OCI-LY7 (cell line): ENCODE measurements at places on chromosomes 1 and 21.

GRCh38 chr1:162699366-162699765 is 67.1 kb downstream of the DDR2 start:
- no peak for DNase-seq

DNA sequence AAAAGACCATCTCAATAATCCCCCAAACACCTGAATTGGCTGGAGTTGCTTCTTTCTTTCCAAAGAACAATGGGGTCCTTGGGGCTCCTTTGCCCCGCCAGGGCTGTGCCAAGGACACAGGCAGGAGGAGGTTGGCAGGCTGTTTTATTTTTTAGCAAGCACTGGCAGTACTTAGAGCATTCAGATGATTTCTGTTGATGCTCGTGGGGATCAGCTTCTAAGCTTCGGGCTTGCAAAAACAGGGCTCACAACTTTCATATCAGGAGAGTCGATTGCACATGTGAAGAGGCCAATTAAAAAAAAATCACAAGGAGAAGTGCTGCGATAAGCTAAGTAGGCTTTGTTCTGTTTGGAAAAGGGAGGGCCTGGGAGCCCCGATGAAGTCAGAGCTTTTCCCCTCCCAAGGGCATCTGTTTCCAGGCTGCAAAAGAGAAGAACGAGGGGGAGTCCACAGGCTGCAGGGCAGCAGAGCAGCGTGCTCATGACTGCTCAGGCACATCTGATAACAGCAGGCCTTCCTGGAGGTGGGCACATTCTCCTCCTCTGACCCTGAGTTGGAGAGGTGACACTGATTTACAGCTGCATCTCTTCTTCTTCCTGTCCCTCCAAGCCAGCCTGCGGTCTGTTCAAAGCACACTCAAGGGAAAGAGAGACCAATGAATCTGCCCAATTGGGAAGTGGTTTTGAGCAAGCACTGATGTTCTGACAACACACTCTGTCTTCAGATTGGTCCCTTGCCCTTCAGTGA is 27.3 kb upstream of the BCAR3 start:
- DNase-seq: peak; percentile 62

DNA sequence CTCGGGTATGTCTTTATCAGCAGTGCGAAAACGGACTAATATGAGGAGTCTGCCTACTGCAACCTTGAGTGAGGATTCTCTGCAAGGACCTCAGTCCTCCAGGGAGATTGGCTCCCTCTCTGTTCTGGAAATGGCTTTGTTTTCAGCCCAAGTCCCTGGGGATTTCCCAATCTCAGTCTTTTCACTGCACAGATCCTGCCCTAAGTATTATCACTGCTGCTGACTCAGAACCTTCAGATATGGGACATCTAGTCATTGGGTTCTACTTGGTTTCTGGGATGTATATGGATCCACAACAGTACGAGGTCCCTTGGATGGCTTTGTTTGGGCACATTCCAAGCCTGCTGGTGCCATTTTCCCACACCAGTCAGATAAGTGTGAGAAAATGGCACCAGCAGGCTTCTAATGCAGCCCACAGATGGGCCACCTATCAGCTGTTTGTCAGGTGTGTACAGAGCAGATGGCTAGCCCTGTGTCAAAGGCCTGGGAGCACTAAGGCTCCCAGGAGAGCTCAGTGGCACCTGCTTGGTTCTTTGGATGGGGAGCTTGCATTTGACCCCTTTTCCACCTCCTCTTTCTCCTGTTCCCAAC is 27.4 kb downstream of the ELF3 start:
- no peak for DNase-seq

GRCh38 chr1:154351363-154352068 is 26.2 kb downstream of the ATP8B2 start:
- DNase-seq: no peak

- no peak for DNase-seq
These were observed 6.4 kb upstream of the WNT3A start for GRCh38 chr1:228000416-228000815.

DNA sequence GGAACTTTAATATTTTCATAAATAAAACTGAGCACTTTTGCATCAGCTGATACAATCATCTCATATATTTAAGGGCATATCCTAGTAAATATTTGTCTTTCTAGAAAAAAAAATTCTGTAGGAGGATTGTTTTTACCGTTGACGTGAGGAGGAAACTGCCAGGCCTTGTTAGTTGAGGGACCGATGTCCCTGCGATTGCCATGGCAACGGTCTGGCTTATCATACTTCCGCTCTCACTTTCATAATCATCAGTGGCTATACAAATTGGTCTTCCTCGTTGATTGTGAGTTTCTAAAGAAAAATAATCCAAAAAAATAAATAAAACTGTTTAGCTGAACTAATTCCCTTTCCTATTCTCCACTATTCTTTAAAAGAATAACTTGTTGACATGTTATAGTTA is 69.3 kb upstream of the ANGPTL3 start:
- no peak for DNase-seq

DNA sequence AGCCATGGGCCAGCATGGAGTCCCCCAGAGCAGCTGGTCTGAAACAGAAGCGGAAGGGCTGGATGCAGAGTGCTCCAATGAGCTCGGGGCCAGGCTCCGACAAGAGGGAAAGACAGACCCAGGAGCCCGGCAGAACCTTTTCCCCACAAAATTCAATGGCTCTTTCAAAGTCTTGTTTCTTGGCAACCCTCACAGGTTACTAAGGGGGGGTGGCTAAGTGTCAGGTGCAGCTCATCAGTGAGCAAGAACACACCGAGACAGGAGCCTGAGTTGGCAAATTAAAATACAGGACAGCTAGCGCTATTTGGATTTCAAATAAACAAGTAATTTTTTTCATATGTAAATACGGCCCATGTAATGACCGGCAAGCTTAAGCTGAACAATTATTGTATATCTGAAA is 27.3 kb downstream of the PGBD5 start:
- no peak for DNase-seq

- no peak for DNase-seq
These were observed 30.0 kb downstream of the TMCC2 start for GRCh38 chr1:205257735-205258134.

DNA sequence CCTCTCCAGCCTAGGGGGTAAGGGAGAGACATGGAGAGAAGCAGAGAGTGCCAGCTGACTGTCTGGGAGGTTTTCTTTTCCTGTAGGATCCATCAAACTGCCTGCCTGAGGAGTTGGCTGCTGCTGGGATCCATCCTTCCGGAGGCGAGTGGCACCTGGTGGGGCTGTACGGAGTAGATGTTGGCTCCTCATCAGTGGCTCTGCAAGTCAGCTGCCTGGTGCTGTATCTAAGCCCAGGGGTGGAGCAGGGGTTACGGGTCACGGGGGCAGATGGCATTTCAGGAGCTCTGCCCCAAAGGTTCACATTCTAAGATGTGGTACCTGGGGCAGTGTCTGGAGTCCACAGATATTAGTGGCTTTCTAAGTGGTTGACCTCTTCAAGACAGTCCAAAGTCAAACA is 128.0 kb downstream of the ACTL8 start:
- no peak for DNase-seq

DNA sequence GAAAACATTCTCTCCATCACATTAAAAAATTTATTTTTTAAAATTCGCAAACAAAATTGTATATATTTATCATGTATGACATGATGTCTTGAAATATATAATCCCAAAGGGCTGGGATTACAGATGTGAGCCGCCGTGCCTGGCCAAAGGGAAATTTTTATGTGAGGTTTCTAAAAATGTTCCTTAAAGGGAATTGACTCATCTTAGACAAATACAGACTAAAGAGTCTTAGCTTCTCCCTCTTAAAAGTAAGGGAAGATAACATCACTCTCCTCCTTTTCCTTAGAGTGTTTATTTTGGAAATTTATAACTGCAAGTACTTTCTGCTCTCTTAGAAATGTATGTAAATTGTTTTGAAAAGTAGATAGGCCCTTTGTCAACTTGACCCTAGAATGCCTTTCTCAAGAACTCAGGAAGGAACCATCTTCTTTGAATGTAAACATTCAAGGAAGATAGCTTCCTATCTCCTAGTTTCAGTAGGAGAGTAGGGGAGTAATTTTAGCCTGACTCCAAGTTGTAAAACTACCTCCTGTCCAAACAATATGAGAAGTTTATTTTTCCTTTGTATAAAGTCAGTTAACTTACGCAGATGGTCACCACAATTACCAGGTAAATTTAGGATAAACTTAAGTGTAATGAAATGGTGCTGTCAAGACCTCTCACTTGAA is 59.5 kb downstream of the C21orf91 start:
- DNase-seq: no peak

- DNase-seq: no peak
These were observed at the start of gene DAB1 for GRCh38 chr1:57423656-57424211. DAB1 (minus strand) TSS chr1:57424060; CDS start chr1:57291030, 133,030 bp downstream.

- no peak for DNase-seq
These were observed at the start of gene TGFB2 for GRCh38 chr1:218344814-218345672. TGFB2 (plus strand) TSS chr1:218345336; CDS start chr1:218346702, 1,366 bp downstream.

GRCh38 chr1:228066891-228067654 is 15.4 kb upstream of the ARF1 start:
- no peak for DNase-seq

- DNase-seq: no peak
These were observed 13.2 kb downstream of the AMPD2 start for GRCh38 chr1:109632671-109633346.

DNA sequence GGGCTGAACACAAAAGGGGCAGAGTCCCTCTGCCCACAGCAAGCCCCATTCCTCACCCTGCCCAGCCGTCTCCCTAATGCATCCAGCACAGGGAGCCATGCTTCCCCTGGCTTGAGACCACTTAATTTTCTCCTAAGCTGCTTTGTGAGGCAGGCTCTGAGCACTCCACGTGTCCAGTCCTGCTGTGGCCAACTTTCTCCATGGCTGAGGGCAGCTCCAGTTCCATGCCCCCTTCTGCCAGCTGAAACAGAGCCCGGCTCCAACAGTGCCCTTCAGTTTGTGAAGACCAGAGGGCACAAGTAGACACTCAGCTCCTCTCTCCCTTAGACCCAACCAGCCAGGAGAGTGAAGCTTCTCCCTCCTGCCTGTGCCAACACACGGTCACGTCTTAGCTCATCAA is 33.8 kb downstream of the PLEKHA6 start:
- DNase-seq: no peak

DNA sequence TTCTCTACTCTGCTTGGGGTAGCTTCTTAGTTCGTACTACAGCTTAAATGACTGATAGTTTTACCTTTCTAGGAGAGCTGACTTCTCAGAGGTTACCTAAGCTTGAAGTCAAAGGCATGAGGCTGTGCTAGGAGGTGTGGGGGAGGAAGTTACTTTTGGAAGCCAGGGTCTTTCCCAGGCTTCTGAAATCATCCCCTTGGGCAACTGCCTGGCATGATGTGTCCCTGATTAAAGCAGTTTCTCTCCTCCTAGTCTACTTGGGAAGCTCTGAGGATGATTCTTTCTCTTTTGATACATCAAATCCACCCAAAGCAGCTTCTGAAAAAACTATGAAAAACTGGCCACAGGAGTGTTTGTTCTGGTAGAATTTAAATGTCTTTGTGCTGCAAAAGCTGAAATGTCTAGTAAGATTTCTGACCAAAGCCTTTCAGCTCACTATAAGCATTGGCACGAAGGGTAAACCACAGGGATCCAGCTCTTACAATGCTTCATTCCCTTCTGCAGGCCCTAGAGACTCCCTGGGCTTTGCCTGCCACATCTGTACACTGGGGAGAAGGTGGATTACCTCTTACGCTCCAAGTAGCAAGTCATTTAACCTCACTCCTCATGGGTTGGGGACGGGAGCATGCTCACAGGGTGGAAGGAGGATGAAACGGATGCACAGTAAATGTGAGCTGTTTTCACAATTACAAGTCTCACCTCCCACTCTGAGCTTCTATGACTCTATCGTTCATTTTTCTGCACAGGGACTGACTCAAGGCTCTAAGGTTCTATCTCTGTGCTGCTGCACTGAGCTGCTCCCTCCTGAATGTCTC is 59.6 kb downstream of the RUNX1 start:
- DNase-seq: no peak

GRCh38 chr1:31617218-31617915 is at the start of gene HCRTR1:
HCRTR1 (plus strand) TSS chr1:31617689; CDS start chr1:31619193, 1,504 bp downstream.
- DNase-seq: no peak

DNA sequence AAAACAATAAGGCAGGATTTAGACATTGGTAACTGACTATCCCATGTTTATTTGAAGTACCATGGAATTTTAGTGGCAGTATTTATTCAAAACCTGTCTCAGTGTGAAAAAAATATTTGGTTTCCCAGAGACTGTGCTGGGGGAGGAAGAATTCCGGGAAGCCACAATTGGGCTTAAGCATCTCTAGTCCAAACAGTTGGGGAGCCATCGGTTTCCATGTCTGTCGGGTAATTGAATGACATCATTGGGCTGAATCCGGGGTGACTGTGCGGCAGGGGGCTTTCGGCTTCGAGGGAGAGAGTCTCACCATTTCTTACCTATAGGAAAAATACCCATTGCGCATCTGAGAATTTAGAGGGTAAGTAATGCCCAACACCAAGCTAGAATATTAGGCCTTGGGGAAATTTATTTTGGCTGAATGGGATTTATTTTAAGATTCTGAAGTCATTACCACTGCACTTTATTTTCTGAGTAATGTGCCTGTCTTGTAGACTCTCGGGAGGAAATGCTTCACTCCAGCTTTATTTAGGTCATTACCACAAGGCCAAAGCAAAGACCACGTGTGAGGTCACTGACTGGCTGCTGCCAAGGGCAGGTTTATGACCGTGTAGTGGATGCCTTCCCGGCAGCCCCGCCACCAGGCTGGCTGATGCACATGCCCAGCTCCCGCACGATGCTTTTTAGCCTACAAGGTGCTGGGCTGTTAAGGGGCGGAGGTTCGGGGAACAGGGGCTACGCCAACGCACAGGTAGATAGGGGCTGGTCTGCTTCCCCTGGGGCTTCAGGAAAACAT is 23.1 kb upstream of the UMODL1 start:
- no peak for DNase-seq

GRCh38 chr1:208681878-208682663 is 437.9 kb upstream of the PLXNA2 start:
- DNase-seq: no peak

DNA sequence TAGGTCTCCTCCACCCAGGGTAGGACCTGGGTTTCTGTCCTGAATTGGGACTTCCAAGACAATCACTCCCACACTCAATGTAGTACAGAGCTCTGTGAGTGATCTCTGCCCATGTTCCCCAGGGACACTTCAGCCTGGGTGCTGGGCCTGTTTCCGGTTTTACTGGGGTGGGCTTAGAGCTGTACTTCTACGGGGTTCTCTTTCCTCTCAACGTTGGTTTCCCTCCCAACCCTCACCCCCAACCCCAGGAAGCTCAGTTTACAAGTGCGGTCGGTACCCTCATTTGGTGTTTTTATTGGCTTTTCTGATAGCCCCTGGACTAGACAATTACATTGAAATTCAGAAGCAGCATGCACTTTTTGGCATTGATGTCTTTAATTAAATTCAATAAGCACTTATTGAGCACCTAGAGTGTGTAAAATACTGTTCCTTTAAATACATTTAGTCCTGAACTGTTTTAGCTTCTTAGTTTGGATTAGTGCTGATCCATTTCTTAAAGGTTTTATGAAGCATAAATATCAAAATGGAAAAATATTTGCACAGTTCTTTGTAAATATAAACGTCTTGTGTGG is 542 bp upstream of the XPR1 start:
- peak; percentile 59 for DNase-seq
